ENCODE measurements at places on chromosomes 3 and 15. TPM values are rescaled to one million over a fixed set of nuclear protein-coding genes. Genes with fewer than 3 reads are reported as not detected.

DNA sequence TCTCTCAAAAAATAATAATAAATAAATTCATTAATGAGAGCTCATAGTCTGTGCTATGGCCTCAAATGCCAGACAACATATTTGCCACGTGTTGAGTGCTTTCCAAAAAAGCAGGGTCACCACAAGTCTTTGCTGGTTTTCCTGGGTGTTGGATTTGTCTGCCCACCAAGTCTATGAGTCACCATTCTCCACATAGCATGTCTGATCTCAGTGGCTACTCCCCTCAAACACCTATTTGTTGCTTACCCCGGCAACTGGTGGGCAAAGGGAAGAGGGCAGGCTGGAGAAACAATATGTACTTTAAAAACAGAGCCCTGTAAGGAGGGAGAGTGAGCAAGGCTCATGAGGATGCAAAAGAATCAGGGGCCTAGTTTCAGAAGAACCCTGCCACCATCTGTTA is 120.0 kb upstream of the ARRDC4 start:
- no peak for DNase-seq

GRCh38 chr15:92981333-92981732 is 81.2 kb downstream of the CHD2 start:
- no peak for DNase-seq

GRCh38 chr3:70861855-70862254 is 549.4 kb upstream of the MDFIC2 start:
- DNase-seq = no peak

IGSF10 gene
- not detected for total RNA-seq

- no peak for DNase-seq
These were observed 42.6 kb downstream of the ARIH1 start for GRCh38 chr15:72516777-72517176.

DNA sequence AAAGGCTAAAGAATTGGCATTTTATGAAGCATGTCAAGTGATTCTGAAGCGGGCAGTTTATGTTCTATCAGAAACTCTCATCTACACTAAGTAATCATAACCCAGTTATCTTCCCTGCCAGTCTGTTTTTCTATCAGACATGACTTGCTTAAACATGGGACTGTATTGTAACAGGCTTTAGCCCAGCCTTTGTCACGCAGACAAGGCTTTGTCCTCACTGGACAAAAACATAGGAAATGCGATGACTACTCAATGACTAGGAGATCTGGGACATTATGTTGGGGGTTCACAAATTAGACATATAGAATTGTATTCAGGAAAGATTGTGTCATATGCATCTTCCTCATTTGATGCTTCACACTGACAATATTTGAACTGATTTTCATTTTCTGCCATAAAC is 115.5 kb downstream of the GADL1 start:
- no peak for DNase-seq

DNA sequence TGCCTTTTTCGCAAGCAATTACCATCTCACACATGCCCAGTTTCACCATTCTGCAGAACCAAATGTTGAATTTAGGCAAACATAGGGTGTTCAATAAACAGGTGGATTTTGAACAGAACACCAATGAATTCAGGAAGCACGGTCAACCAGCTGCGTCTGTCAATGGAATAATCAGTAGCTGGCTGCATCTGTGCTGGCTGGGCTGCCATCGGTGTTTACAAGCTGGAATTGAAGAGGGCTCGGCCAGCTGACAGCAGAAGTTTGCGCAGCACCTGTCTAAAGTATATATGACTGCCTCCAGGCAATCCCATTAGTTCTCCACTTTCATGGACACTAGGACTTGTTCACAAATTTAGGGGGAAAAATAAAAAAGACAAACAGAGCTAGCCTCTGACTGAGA is 996.4 kb upstream of the CFAP20DC start:
- DNase-seq = no peak

DNA sequence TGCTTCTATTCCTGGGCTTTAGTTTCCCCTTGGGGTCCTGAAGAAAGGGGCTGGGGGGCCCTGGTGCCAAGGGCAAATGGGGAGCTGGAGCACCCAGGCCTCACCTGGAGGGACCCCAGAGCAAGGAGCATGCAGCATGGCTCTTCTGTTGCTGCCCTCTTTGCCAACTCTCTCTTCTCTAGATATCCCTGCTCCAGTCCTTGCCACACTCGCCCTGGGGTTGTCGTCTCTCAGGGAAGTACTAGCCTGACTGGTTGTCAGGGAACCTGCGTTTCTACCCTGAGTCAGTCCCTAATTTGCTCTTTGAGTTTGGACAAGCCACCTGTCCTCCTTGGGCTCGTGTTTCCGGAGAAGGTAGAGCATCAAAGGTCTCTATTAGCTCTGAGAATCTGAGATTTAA is 63.7 kb upstream of the UBE2Q2 start:
- DNase-seq = no peak

GRCh38 chr3:43198791-43199644 is 87.3 kb upstream of the SNRK start:
- no peak for DNase-seq

DNA sequence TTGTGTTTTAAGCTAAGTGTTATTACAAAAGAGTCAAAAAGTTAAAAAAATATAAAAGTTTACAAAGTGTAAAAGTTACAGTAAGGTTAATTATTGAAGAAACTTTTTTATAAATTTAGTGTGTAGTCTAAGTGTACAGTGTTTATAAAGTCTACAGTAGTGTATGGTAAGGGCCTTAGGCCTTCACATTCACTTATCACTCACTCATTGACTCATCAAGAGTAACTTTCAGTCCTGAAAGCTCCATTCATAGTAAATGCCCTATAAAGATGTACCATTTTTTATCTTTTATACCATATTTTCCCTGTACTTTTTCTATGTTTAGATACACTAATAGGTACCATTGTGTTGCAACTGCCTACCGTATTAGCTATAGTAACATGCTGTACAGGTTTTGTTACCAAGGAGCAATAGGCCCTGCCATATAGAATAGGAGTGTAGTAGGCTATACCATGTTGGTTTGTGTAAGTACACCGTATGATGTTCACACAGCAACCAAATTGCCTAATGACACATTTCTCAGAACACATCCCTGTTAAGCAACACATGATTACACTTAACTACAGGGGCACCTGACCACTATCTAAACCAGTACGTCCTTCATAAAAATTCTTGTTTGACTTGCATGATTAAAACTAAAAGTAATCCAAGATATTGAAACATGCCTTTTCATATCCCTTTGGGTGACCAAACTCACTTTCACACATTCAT is 17.2 kb downstream of the RAD18 start:
- DNase-seq = no peak

GRCh38 chr3:150022381-150023238 is 51.9 kb upstream of the PFN2 start:
- DNase-seq = no peak

NLGN1 gene
- not detected for total RNA-seq

GRCh38 chr3:51605938-51606337 is 65.1 kb upstream of the TEX264 start:
- no peak for DNase-seq

- no peak for DNase-seq
These were observed 88.1 kb downstream of the MEX3B start for GRCh38 chr15:81957698-81958097.

DNA sequence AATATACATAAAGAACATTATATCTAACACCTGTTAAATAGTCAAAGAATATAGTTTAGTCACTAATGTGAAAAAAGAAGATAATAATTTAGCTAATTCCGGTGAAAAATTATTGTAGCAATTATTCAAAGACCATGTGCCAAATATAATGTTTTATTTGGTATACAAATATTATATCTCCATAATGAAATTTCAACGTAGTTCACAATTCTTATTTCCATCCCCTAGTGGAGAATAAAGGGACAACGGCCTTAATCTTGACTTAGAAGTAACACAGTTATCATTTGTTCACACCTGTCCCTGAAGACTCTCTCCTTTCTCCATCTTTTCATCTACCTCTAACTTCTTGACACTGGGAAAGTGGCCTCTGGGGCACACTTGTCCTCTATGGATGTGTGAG is 213.4 kb downstream of the ERC2 start:
- DNase-seq = no peak
